ENCODE measurements at places on chromosomes 13 and 19.
A peak's percentile ranks its signal among the peaks of the same experiment; 100 is the strongest.

DNA sequence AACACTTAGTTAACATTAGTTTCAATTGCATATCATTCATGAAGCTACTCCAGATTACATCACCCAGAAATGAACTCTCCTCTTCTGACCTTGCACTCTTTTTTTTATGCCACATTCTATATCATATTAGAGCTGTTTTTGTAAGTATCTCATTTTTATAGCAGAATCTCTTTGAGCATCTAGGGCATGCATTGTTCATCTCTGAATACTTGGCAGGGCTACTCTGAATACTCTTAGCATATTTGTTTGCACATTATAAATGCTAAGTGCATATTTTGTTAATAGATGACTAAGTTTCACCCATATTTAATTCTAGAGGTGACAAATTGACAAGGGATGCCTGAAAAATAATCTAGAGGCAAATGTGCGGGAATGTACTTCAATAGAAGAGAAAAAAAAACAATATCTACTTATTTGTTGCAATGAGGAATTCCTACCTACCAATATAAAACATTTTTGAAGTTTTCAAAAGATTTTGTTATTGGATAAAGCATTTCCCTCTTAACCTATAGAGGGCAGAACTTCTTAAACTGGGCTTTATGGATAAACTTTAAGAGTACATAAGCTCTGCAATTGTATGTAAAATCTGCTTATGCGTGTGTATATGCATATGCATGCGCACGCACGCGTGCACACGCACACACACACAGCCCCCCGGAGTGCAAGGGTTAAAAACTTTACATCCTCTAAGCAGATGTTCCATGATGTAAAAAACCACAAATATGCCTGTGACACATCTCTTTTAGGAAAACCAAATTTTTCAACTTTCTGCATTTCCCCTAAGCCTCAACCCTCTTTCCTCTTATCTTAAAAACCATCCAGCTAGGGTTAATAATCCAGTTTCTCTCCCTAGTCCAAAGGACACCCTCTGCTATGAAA is 73.0 kb upstream of the OXGR1 start:
- peak; percentile 86 for DNase-seq

GRCh38 chr13:25649001-25649633 is 277.3 kb downstream of the ATP8A2 start:
- DNase-seq: no peak

GRCh38 chr13:76091076-76091475 is 454.9 kb downstream of the LMO7 start:
- no peak for DNase-seq

DNA sequence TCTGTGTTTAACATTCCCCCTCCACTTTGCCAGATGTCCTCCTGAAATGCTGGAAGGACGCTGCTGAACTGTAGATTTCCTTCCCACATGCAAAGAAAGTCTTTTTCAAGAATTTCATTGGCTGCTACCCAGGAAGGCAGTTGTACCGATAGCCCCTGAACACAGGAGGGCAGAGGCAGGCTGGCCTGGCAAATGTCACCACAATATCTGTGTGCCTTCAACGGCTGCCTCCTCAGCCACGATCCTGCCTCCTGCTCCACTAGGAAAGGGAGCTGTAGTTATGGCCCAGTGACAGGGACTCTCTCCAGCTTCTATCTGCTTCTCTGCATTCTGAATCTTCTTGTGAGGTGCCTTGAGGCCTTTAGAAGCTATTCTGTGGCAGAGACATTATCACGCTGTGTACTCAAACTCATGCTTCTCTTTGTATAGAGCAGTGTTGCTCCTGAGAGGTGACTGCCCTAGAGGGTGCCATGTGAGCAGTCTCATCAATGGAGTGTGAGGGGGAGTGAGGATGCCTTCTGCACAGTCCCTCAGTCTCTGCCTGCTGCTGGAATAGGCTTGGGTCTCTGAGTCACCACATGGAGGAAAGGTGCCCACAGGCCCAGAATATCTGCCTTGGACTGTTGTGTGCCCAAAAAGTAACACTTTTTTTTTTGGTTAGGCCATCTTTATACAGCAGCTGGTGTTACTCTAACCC is 279.8 kb downstream of the DNAJC15 start:
- peak; percentile 79 for DNase-seq

DNA sequence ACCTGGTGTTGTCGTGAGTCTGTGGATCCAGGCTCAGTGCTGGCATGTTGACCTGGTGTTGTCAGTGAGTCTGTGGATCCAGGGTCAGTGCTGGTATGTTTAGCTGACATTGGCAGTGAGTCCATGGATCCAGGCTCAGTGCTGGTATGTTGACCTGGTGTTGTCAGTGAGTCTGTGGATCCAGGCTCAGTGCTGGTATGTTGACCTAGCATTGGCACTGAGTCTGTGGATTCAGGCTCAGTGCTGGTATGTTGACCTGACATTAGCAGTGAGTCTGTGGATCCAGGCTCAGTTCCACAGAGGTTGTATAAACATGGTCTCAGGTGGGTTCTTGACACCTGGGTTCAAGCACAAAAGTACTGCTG is 16.8 kb upstream of the PDCD2L start:
- DNase-seq: no peak

- no peak for DNase-seq
These were observed 193.5 kb upstream of the KL start for GRCh38 chr13:32822771-32823170.

- no peak for DNase-seq
These were observed 992.2 kb upstream of the MIR17HG start for GRCh38 chr13:90355162-90355751.

DNA sequence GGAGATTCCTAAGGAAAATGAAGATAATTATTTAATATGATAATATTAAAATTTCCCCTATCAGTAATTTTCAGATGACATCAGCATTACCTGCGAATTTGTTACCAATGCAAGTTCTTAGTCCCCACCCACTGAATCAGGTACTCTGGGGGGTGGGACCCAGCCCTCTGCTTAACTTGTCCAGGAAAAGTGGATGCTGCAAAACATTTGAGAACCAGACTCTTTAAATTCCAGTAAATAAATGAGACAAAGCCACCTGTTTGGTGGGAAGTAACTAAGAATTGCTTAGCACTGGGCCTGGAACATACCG is 495 bp upstream of the ZNF599 start:
- DNase-seq: no peak

DNA sequence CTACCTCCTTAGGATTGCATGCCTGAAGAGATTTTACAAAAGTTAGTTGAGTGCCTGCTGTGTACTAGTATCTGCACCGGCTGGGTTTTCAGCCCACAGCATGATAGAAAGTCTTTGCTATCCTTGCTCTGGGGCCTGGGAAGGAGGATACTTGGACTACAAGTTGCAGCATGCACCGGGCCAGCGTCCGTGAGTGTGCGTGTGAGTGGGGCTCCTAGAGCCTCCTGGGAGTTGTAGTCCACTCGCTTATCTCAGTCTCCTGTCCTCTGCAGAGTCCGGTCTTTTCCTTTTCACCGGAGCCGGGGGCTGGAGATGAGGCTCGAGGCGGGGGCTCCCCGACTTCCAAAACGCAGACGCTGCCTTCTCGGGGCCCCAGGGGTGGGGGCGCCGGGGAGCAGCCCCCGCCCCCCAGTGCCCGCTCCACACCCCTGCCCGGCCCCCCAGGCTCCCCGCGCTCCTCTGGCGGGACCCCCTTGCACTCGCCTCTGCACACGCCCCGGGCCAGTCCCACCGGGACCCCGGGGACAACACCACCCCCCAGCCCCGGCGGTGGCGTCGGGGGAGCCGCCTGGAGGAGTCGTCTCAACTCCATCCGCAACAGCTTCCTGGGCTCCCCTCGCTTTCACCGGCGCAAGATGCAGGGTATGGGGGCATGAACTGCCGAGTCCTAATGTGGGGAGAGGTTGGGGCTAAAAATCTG is 20.6 kb downstream of the BRSK1 start:
- peak; percentile 24 for DNase-seq

GRCh38 chr13:64278493-64278892 is 2862.8 kb upstream of the PCDH20 start:
- peak; percentile 80 for DNase-seq

GRCh38 chr13:26299168-26299750 is 45.3 kb downstream of the CDK8 start:
- DNase-seq: no peak

DNA sequence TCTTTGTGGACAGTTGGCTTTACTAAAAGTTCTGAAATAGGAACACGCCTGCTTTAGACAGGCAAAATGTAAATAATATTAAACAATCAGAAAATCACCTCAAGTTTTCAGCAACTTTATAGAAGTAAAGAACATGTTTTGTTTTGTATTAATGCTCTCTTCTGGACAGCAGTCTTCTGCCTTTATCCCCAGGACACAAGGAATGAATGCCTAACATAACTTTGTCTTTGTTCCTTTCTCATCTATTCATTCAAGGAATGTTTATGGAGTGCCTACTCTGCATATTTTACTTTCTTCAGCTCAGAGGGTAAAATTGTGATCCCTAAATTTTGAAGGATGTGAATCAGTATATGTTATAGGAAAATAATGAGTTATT is 325.4 kb downstream of the FOXO1 start:
- peak; percentile 34 for DNase-seq

DNA sequence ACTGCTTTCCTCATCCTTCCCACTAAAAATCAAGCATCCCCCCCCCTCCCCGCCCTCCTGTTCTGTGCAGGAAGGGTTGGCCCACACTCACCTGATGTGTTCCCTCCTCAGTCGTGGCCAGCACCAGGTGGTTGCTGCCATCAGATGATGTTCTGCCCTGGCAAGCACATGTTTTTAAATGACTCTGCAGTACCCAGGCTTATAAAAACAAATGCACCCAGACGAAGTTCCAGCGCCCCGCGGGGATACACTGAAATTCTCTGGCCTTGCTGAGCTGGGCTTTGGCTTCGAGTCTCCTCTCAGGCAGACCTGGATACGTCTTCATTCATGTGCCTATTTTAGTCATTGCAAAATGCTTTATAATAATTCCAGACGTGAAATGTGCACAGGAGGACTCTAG is 316.3 kb downstream of the DLEU7 start:
- no peak for DNase-seq

- DNase-seq: no peak
These were observed 35.0 kb downstream of the ZSWIM4 start for GRCh38 chr19:13830114-13830740.

DNA sequence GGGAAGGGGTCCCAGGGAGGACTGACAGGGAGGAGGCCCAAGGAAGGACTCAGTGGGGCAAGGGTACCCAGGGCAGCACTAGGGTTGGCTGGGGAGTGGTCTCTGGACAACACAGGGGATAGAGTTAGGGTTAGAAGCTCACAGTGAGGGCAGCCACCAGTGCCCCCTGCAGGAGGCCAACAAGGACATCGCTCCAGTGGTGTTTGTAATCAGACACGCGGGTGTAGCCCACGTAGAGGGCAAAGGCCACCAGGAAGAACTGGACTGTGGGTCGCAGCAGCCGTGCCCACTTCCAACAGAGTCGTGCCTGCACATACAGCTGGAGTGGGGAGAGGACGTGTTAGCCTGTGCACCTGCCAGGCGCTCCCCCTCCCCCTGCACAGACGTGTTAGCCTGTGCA is 9.2 kb downstream of the PLPP2 start:
- DNase-seq: no peak

- no peak for DNase-seq
These were observed 34.3 kb downstream of the ZFR2 start for GRCh38 chr19:3834349-3835054.

GRCh38 chr13:39527961-39528660 is 74.9 kb downstream of the LHFPL6 start:
- DNase-seq: peak; percentile 95

GRCh38 chr19:19256072-19256969 is 16.8 kb downstream of the TM6SF2 start:
- no peak for DNase-seq

DNA sequence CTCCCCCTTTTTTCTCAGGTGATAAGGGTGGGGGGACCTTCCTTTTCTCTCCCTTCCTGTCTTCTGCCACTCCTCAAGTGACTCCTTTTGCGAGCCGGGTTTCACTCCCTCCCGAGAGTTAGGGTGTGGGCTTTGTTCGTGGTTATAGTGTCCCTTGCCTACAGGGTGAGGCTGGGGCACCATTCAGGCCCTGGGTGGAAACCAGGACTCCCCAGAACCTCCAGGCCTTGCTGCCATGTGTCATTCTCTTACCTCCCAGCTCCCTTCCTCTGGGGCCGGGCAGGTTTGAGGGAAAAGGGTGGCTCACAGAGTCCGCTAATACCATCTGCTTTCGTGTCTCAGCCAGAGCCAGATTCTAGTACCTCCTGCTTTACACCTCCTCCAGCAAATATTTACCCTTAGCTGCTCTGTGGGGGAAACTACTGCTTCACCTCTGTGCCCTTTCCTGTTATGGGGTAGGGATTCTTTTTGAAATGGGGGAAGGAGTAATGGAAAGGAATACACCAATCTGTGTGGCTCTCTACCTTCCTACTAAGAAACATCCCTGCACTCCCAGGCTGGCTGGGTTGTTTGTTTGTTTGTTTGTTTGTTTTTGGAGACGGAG is 2.8 kb downstream of the ACTN4 start:
- DNase-seq: no peak

DNA sequence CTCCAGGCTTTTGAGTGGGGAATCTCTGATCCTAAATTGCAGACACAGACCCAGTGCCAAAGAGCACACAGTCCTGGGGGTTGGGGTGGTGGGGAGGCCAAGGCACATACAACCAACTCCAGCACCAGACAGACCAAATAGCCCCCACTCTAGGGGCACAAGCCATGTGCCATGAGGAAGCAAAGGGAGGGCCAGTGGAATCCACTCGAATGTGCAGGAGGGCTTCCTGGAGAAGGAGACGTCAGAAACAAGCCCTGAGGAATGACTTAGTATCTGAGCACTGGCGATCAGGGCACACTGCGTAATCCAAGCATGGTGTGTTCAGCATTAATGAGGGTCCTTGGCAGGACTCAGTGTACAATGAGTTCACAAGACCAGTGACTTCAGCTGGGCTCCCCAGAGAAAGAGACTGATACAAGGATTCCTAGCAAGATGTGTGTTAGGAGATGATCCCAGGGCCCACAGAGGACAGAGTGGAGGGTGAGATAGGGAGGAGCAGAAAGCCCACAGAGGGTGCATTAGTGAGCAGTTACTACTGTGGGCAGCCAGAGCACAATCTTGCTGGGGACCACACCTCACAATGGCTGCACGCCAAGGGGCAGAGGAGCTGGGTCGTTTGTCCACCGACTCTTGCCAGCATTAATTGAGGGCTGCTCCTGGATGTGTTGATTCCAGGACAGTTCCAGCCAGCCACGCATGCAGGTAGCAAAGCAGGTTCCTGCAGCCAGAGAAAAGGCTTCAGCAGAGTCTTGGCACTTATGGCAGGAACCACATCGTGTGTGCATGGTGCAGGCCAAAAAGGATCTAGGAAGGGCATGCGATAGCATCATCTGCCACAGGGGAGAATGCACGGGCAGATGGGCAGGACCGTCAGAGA is 152.6 kb upstream of the VSTM2B start:
- no peak for DNase-seq

DNA sequence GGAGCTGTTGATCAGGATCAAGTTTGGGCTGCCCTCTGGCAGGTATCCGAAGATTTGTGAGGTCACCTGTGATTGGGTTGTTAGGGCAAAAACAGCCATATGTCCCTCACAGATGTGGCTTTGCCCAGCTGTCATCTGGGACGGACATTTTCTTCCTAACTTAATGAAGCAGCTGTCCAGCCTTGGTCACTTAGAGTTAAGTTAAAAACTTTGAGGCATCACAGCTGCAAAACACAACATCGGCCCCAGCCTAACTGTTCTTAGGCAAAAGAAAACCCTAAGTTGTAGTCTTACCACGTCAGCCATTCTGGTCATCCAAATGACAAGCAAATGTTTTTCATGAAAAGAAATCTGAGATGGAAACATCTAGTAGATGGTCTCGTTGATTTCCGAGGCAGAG is 318.4 kb downstream of the DCLK1 start:
- no peak for DNase-seq
